ENCODE measurements at places on chromosomes 12 and 14.

GRCh38 chr12:39736406-39736805 lies 116.8 kb upstream of the ABCD2 start:
- no peak for DNase-seq

- DNase-seq = peak; percentile 9
Observed at GRCh38 chr14:41785696-41786095, 179.0 kb downstream of the LRFN5 start.

- peak; percentile 89 for DNase-seq
Observed at GRCh38 chr12:68358532-68359485, 26.6 kb upstream of the MDM1 start.

DNA sequence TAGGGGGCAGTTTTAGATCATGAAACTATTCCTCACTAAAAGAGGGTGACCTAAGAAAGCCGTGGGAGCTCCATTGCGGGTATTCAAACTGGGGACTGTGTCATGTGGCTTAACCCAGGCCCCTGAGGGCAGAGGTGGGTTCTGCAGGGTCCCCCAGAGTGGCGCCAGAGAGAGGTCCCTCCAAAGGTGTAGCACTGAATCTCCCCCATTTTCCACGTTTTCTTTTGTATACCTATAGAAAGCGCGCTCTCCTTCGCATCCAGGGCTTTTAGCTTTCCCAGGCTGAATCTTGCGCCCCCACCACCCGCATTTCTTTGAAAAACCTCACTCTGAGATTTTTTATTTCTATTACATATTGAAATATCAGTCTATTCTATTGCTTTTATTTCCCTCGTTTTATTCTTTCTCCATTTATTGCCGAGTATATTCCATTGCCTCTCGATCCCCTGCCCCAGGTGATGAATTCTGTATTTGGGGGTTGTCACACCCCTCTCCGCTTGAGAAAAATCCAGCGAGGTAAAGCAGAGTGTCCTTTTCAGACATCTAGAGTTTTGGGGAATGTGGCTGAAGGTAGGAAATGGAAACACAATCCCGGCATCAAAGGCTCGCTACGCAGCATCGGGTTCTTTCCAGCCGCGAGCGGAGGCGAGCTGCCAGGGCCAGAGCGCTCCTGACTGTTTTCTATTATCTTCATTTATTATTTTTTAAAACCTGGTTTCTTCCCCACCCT lies 870 bp upstream of the HOXC13 start:
- DNase-seq = no peak

- peak; percentile 35 for DNase-seq
Observed at GRCh38 chr12:19299765-19300164, 139.5 kb upstream of the AEBP2 start.

DNA sequence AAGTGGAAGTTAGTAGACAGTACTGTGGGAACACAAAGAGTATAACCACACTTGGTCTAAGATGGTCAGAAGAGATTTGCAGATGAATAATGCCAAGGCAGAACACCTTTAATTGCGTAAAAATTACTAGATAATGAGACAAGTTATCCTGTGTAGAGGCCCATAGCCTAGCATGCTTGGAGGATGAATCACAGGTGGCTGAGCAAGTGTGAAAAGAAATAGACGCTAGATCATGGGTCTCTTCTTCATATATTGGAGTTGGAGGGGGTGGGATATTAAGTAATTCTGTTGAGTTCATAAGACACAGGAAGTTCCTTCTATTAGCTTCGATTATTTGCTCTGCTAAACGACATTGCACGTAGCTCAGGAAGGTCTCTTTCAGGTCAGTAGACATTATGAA lies 454.3 kb upstream of the LMO3 start:
- no peak for DNase-seq

DNA sequence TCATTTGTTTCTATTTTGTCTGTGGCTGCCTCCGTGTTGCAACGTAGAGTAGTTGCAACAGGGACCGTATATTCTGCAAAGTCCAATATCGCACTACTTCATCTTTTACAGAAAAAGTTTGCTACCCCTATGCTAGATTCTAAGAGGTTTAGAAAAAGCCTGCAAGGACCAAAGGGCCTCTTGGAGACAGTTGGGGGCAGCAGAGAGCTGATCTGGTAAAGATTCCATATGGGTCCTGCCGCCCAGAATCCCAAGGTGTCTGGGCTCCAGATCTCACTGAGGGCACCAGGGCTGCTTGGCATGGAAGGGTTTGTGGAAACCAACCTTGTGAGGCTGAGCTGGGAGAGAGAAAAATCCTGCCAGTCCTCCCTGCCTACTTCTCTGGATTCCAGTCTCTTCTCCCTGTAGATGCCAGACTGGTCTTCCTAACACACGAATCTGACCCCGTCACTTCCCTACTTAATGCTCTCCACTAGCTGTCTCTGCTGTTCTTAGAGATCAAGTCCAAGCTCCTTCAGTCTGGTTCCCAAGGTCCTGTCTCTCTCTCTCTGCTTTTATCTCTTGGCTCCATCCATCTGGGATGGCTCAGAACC lies 74.6 kb downstream of the GLRX5 start:
- DNase-seq = peak; percentile 29

GRCh38 chr12:97324471-97324870 lies 138.1 kb upstream of the RMST start:
- no peak for DNase-seq

GRCh38 chr12:131088701-131089530 lies 135.2 kb downstream of the ADGRD1 start:
- no peak for DNase-seq

GRCh38 chr14:60622210-60622916 lies 26.9 kb downstream of the SIX1 start:
- peak; percentile 27 for DNase-seq

DNA sequence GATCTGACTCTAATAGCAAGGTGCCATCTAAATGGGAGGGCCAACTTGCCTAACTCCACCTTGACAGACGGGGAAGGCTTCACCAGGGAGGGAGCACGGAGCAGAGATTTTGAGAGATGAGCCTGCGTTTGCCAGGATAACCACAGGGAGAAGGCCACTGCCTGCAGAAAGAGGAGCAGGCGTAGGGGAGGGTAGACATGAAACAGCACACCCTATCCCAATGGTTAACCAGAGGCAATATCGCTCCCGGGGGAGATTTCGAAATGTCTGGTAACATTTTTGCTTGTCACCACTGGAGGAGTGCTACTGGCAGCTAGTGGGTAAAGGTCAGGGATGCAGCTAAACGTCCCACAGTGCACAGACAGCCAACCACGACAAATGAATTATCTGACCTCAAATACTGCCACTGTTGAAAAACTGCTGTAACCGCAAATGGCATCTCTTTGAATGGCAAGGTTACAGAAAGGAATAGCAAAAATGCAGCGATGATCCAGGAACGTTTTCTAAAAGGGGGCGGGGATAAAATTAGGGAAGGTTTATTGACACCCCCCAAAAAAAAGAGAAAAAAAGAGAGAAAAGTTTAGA lies 126.0 kb upstream of the ATF7IP start:
- peak; percentile 47 for DNase-seq

DNA sequence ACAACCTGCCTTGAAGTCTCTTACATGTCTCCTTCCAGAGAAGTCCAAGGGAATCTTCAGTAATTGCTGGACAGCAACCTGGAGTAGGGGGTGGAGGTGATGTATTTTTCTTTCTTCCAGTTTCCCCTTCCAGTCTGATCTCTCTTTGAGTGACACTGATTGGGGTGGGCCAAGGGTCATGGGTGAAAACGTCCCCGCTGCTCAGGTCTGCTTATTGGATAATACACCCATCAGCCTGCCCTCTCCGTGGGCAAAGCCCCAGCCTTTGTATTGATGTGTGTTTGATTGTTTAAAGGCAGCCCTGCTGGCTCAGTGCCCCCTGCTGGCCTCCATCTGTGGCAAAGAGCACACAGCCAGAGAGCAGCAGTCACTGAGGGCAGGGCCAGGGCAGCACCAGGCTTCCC lies 35.7 kb upstream of the ATP2A2 start:
- no peak for DNase-seq

DNA sequence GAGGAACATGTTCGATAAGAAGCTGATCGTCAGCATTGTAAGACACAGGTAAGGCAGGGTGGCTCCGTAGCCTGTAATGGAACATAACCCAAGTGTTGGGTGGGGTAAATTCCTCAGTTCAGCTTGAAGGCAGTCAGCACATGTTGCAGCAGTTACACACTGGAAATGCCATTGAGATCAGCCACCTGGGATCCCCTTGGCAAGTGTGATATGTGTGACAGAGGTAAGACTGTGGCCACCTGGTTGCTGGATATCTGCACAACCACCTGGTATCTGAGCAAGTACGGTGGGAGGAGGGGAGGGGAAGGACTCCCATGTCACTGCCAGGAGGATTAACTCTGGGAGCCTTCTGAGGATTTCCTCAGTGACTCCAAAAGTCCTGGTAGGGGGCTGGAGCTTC lies 158.0 kb upstream of the CAND1 start:
- no peak for DNase-seq

- DNase-seq = no peak
Observed at GRCh38 chr12:71455028-71455737, 15.6 kb downstream of the LGR5 start.

DNA sequence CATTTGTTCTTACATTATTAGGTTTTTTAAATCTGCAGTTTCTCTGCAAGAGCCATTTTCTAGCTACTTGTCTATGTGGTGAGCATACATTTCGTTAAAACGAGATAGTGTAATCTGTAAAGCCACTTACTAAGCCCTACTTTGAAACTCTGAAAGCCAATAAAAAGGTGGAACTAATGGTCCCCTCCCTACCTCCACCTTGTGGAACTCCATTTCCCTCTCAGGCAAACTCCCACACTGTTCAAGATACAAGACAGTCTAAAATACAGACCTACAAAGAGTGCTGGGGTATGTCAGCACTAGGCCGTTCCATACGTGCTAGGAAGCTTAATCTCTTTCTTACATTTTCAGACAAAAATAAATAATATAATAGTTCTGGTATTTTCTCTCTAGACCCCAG lies 74.1 kb downstream of the DUSP6 start:
- no peak for DNase-seq

DNA sequence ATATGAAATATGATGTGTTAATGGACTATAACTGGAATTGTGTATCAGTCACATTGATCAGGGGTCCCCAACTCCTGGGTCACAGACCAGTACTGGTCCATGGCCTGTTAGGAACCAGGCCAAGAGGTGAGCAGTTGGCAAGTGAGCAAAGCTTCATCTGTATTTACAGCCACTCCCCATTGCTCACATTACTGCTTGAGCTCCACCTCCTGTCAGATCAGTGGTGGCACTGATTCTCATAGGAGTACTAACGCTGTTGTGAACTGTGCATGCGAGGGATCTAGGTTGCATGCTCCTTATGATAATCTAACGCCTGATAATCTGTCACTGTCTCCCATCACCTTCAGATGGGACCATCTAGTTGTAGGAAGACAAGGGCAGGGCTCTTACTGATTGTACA lies 72.3 kb downstream of the CDK17 start:
- DNase-seq = no peak

- no peak for DNase-seq
Observed at GRCh38 chr12:121620333-121620891, 5.9 kb upstream of the ORAI1 start.

DNA sequence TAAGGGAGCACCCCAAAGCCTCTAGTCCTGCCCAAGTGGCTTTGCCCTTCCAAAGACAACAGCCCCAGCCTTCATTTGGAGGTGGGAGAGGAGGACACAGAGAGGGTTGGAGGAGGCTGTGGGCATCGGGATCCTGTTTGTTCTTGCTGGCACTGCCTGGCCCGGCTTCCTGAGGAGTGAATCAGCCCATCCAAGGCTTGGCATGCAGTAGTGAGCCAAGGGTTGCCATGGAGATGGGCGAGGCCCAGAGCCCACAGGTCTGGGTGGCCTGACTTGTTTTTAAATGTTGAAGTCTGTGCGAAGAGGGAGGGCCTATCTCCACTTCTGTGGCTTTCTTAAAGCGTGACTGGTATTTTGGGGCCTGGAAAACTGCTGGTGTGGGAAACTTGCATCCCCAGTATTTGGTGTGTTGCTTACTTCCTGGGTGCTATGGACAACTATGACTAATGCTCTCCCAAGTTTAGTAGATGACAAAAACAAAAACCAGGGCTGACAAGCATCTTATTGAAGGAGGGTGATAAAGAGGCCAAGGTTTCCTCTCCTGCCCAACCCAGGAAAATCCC lies 15.8 kb downstream of the CD9 start:
- peak; percentile 87 for DNase-seq

DNA sequence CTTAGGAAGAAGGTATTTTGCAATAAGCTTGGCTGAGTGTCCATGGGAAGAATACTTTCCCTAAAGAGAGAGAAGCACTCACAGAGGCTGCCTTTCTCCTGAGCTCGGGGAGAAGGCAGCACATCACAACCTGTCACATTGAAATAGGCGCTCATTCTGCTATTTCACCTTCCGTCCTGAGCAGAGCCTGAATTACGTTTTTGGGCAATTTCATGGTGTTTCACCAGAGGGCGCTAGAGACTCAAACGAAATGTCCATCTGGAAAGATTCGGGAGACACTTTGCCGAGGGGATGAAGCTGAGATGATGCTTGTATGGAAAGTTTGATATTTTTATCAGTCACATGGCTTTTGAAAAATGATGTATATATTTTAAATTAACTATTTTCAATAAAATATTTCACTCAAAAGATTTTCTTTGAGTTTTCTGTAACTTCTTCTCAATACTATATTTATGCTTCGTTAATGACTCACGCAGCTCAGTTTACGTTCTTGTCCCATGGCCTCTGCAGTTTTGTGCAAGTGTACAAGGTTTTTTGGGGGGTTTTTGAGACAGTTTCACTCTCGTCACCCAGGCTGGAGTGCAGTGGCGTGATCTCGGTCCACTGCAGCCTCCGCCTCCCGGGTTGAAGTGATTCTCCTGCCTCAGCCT lies 17.4 kb upstream of the B4GALNT3 start:
- DNase-seq = peak; percentile 55

- no peak for DNase-seq
Observed at GRCh38 chr12:32030151-32030550, 70.9 kb downstream of the RESF1 start.

DNA sequence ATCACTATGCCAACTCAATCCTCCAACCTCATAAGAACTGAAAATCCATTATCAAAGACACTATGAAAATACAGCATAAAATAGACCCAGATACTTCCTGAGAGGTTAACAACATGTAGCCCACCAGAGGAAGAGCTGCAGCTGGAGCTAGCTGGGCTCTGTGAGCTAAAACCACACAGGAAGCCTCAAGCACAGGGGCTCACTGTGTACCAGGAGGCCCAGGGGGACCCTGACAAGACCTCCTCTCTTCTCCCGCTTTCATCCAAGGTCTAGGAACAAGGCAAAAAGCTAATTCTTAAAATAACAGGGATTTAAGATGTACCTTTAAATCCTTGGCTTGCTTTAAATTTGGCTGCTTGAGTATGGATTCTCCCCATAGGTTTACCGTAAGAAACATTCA lies 53.6 kb downstream of the EIF2S3B start:
- no peak for DNase-seq

- DNase-seq = no peak
Observed at GRCh38 chr14:38887696-38888095, 215.3 kb downstream of the SEC23A start.

GRCh38 chr14:102764220-102764671 lies 13.0 kb upstream of the TRAF3 start:
- no peak for DNase-seq

- DNase-seq = no peak
Observed at GRCh38 chr14:99664058-99664936, 19.4 kb downstream of the HHIPL1 start.

- DNase-seq = no peak
Observed at GRCh38 chr12:74790931-74791330, 253.3 kb downstream of the ATXN7L3B start.

All from cardiac fibroblast (primary cell).